ENCODE measurements at places on chromosomes 7 and 10.

- no peak for DNase-seq
Measured at GRCh38 chr10:28296023-28296422, 6.8 kb downstream of the MPP7 start.

GRCh38 chr7:143284591-143285469 is at the start of gene TMEM139:
TSS of gene TMEM139 (plus strand) at chr7:143284958. CDS start at chr7:143285958, 1,000 bp downstream.
- DNase-seq, result no peak

DNA sequence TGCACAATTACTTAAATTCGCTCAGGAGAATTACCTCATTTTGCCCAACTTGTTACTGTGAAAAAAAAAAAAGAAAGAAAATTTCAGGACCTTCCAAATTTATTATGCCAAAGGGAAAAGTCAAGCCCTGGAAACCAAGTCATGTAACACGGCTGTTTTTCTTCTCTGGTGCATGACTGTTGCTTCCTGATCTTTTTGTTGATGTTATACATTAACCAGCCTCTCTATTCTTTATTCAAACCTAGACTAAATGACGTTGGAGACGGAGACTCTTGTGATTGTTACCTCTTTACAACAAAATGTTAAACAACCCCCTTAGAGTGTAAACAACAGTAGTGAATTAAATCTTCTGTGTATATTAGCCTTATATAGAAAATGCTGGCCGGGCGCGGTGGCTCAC is 16.1 kb upstream of the ZC3HAV1 start:
- no peak for DNase-seq

- no peak for DNase-seq
Measured at GRCh38 chr10:89129911-89130310, 77.2 kb downstream of the CH25H start.

GRCh38 chr7:30671793-30672465 is 10.3 kb downstream of the CRHR2 start:
- DNase-seq, result no peak

DNA sequence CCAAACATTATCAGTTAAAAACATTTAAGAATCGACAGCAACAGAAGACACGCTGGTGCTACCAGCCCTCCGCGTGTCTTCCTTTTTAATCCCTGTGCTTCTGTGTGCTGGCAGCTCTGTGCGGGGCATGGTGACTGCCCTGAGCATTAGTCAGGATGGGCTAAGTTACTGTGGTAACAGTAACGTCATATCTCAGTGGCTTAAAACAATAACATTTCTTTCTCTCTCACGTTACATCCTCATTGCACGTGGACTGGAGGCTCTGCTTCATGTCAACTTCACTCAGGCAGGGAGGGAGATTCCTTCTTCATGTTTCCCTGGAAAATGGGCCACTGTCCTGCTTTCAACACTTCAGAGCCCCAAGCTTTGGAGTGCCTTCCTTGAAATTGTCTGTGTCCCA is 378.5 kb downstream of the CCSER2 start:
- DNase-seq, result no peak

DNA sequence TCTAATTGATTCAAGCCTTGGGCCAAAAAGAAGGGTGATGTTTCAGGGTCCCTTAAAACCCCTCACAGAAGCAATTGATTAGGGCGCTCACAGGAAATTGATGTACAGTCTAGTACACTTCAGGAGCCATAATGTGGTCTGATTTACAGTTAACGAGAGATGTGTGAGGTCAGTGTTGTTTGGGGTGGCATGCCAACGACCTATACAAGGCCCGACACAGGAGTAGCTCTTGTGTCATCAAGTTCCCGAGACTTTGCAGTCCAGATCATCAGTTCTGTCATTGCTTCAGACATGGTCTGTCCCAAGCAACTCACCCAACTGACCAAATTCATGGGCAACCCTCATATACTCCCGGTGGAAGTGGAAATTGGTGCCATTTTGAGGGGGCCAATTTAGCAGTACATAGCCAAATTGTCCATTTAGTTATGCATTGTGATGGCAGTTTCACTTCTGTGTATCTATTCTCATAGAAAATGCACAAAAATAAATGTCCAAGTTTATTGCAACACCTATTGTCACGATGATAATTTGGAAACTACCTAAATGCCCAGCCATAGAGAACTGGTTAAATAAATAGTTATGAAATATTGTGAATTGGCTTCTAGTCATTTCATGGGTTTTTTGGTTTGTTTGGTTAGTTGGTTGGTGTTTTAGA is 18.0 kb upstream of the ARID5B start:
- DNase-seq, result no peak

- no peak for DNase-seq
Measured at GRCh38 chr7:34842782-34843181, 184.8 kb downstream of the NPSR1 start.

- no peak for DNase-seq
Measured at GRCh38 chr7:151836191-151836926, 40.6 kb downstream of the PRKAG2 start.

DNA sequence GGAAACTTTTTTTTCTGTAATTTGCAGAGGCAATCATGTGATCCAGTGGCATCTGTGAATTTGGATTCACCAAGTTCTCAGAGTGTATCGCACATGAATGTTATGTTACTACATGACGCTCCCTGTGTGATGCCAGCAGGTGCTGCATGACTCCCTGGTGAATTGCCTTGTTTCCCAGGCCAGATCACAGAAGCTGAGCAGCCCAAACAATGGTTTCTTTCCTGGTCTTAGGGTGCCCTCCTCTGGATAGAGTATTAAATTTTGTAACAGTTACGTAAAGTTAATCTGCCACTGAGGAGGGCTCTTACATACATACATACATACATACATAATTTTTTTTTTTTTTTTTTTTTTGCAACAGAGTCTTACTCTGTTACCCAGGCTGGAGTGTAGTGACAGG is 3.6 kb downstream of the ZSCAN21 start:
- DNase-seq, result peak; percentile 59

DNA sequence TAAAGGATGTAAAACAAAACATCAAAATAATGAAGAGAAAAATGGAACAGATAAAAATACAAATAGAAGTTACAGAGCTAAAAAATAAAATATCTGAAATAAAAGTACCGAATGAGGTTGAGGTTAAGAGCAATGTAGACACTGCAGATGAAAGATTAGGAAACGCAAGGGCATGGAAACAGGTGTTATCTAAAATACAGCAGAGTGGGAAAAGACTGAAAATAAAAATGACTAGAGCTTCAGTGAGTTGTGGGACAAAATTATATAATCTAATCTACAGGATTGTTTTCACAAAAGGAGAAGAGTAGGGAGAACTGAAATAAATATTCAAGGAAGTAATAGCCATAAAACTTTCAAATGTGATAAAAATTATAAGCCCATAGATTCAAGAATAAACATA is 123.8 kb downstream of the PTEN start:
- DNase-seq, result no peak

DNA sequence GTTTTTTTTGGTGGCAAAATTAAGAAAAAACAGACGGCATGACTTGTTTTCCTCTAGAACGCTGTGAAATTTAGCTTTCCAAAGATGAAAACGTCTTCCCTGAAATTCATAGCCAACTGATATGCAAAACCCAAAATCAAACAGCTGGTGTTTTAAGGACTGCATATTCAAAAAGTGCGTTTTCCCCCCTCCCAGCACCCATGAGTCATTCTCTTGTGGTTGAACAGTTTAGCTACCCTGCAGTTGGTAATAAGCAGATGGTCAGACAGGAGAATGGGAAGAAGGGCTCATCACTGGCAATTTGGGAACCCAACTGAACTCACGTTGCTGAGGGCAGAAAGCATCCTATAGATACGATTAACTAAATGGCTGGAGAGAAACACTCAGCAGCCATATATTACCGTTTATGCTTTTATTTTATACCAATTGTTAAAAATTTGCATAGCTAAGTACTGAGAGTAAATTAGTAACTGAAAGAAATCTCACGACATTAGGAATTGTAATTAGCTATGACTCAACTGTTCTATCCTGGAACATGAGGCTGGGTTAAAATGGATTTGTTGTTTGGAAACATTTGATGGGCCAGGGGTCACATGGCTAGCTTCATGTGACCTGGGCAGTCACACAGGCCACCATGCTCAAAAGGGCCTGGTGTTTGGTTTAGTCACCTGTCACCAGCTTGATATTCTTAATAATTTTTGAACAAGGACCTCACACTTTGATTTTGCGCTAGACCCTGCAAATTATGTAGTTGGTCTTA is 343.1 kb downstream of the PHTF2 start:
- no peak for DNase-seq

DNA sequence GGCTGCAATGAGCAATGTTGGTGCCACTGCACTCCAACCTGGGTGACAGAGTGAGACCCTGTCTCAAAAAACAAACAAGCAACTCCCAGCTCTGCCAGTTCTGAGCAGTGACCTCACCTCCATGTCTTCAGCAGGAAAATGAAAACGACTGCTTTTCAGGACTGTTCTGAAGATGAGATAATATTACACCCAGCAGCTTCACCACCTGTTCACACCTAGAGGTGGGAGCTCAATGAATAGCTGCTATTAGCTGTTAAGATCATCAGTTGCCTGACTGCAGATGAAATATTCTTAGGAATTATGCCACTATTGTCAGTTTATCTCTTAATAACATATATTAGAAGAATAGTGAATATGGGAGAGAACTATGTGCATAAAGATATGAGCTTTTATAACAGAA is 48.4 kb upstream of the CYTH3 start:
- DNase-seq, result no peak

DNA sequence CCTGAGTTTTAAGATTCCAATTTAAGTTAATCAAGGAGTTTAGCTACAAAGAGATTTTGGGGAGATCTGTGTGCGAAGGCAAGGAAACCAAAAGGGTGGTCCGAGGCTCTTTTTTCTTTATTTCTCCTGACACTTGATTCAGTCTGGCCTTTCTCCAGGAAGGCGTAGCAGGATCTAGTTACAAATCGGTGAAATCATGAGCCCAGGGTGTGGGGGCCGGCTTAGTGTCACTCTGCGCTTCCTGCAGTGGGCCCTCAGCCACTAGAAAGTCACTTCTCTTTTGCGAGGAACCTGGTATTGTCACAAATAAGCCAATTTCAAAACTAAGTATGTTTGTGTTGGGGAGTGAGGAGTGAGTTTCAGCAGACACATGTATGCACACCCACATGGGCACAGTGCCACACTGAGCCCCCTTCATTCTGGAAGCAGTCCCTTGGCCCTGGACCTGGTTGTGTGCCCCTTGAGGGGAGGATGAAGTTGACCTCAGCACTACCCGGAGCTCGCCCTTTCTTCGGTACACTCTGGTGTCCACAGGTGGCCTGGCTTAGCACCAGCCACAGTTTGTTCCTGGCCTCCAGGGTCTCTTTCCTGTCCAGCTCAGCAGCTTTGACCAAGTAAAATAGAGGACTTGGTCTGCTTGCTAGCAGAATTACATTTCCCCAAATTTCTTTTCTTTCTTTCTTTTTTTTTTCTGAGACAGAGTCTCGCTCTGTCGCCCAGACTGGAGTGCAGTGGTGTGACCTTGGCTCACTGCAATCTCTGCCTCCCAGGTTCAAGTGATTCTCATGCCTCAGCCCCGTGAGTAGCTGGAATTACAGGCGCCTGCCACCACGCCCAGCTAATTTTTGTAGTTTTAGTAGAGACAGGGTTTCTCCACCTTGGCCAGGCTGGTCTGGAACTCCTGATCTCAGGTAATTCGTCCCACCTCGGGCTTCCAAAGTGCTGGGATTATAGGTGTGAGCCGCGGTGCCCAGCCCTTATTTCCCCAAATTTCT is 84.0 kb upstream of the BTBD16 start:
- no peak for DNase-seq

- no peak for DNase-seq
Measured at GRCh38 chr7:129785685-129786514, 166.9 kb downstream of the UBE2H start.

DNA sequence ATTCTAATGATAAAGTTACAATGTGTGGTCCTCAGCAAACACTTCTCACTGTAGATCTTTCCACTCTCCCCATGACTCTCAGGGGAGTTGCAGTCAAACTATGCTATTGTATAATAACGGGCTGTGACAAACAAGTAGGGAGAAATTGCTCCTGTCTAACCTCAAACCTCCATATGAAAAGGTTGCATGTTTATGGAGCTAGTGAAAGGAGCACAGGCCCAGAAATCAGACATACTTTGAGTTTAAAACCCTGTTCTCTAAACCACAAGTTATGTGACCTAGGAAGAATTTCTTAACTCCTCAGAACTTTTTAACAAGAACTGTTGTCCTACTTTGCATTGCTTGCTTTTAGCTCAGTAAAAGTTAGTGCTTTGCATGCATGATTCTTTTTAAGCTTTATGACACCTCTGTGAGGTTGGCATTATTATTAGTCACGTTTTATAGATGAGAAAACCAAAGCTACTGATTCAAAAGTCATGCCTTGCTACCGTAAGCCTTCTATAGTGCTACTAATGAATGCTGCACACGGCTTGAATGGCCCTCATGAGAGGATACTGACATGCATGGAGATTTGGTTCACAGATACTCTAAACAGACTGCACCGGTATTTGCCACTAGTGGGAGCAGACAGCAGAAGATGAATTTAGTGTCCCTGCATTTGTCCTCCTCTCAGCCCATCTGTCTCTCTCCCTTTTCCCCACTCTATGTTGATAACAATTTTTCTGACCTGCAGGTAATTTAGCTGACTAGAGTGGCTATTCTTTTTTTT is 129.5 kb upstream of the PCGF5 start:
- peak; percentile 25 for DNase-seq

- no peak for DNase-seq
Measured at GRCh38 chr7:33926535-33926934, 21.2 kb downstream of the BMPER start.

DNA sequence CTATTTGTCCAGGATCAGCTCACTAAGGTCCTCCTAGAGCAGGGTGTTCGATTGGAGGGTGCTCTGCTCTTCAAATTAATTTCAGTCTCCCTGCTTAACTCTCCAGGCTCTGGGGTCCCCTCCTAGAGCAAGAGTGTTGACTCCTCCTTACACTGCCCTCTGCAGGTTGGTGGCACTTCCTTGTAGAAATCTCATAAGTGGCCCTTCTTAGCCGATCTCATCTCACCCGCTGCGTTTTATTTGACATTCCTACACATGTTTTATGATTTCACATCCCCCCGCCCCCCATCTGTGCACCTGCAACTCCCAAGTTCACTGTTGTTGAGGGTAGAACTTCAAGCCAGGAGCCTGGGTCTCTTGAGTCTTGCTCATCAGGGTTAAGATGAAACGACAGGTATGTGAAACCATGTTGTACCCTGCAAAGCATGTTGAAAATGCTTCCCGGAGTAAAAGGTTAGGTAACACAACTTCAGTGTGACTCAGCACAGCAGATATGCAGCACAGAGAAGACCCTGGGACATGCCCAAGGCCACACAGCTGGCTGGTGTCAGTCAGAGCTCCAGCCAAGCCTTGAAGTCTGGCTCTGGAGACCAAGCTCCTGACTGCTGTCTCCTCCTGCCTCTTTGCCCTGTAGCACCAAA is 171.2 kb downstream of the PRKAG2 start:
- no peak for DNase-seq

All from CD4-positive, CD25-positive, alpha-beta regulatory T cell (primary cell).